Epithelial cell of alveolus of lung (primary cell): ENCODE measurements at places on chromosomes 2 and 18. TPM values are rescaled to one million over a fixed set of nuclear protein-coding genes. Genes with fewer than 3 reads are reported as not detected.

PROKR1 gene
- 0.08 and 0.13 TPM in 2 replicates for total RNA-seq

G6PC2 gene
- not detected in 2 replicates for total RNA-seq

HOXD10 gene
- total RNA-seq = not detected in 2 replicates

RBM45 gene
- total RNA-seq = 11.0 and 11.6 TPM in 2 replicates

CAVIN2 gene
- total RNA-seq = 6.5 and 16.9 TPM in 2 replicates

TEKT4 gene
- total RNA-seq = not detected in 2 replicates

BOK gene
- 23.3 and 64.8 TPM in 2 replicates for total RNA-seq

BCL2 gene
- 0.40 and 0.91 TPM in 2 replicates for total RNA-seq

CMPK2 gene
- 2.0 and 4.7 TPM in 2 replicates for total RNA-seq

SERPINB13 gene
- not detected in 2 replicates for total RNA-seq

RAX gene
- total RNA-seq = not detected in 2 replicates

ATP8B1 gene
- total RNA-seq = 5.5 and 10.9 TPM in 2 replicates

EIPR1 gene
- total RNA-seq = 16.5 and 37.5 TPM in 2 replicates

CLEC4F gene
- total RNA-seq = not detected in 2 replicates

TRIM43 gene
- not detected in 2 replicates for total RNA-seq
